ENCODE measurements at places on chromosomes 7 and 10.

DNA sequence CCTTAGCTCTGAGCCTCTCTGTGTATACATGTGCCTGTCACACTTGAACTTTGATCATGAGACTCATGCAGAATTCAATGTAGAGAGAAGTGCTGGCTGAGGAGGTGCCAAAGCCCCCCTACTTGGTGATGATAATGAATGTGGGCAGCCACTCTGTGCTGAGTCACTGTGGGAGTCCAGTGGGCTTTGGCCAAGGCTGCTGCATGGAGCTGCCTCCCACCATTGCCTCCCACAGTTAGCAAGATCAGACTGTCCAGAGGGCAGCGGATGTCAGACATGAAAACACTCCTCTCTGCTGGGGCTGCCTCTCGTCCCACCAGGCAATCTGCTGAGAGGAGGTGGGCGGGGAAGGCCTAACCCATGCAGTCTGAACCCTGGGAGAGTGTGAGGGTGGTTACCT is 180.3 kb downstream of the SH2D4B start:
- no peak for DNase-seq

DNA sequence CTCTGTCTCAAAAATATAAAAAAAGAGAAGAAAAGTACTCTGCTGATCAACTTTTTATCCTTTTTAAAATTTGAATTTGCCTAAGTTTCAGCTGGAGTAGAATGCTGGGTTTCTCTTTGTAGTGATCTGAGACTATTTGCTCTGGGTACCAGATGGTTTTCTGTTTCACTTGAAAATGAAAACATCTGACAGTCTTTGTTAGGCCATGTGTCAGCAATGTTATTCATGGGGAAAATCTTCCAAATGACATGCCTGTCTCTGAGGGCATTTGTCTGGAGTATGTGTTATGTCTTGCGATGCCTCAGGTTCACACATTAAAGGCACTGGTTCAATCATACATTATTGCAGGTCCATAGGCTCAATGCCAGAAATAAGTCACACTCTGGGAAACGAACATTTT is 175.3 kb upstream of the TMEM229A start:
- no peak for DNase-seq

GRCh38 chr10:92506336-92506735 is 67.6 kb downstream of the IDE start:
- DNase-seq, result no peak

GRCh38 chr10:106360870-106361269 is 803.6 kb downstream of the SORCS1 start:
- DNase-seq, result no peak

DNA sequence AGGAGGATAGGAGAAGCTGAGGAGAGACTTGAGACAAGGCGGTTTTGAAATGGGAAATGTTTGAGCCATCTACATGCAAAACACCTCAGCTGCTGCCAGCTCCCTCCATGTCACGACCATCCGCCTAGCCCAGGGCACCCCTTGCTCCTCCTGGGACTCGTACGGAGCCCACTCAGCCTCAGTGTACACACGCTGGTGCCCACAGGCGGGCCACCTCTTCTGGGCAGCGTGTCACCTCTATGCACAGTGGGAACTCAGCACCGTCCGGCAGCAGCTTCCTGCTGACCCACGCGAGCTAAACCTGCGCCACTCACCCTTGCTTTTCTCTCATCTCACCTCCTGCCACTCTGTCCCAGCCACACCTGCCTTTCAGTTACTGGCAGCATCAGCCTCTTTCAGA is 108.3 kb downstream of the GALNT11 start:
- DNase-seq, result no peak

DNA sequence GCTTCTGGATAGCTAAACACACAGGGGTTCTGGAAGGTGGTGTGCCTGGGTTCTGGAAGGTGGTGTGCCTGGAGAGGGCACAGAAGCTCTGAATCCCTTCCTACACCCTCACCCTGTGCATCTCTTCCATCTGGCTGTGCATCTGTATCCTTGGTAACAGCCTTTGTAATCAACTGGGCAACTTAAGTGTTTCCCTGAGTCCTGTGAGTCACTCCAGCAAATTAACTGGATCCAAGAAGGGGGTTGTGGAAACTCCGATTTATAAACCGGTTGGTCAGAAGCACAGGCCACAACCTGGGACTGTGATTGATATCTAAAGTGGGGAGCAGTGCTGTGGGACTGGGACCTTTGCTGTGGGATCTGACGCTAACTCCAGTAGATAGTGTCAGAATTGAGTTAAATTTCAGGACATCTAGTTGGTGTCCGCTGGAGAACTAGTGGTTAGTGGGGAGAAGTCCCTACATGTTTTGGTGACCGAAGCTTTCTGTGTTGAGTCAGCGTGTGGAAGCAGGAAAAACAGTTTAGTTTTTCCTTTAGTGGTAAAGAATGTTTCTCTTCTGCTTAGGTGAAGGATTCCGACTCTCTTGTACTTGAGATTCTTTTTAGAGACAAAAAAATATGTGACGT is 228.1 kb downstream of the BMPER start:
- no peak for DNase-seq

DNA sequence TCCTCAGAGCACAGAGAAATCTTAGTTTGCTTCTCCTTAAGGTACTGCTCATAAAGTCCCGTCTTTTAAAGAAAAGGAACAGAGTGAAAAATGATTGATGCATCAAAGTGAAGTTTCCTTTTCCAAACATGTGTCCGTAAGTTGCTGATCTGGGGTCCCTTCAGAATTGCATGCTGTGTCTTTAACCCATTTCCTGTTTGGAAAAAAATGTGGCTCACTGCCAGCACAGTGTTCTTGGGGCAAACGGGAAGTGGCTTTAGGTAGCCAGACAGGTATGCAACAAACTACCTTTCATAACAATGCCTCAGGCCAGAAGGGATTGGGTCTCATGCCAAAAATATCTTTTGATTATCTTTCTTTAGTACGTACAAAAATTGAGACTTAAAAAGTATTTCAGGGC is 50.9 kb downstream of the TFAM start:
- no peak for DNase-seq

- no peak for DNase-seq
Measured at GRCh38 chr7:158127241-158127640, 460.4 kb downstream of the PTPRN2 start.

DNA sequence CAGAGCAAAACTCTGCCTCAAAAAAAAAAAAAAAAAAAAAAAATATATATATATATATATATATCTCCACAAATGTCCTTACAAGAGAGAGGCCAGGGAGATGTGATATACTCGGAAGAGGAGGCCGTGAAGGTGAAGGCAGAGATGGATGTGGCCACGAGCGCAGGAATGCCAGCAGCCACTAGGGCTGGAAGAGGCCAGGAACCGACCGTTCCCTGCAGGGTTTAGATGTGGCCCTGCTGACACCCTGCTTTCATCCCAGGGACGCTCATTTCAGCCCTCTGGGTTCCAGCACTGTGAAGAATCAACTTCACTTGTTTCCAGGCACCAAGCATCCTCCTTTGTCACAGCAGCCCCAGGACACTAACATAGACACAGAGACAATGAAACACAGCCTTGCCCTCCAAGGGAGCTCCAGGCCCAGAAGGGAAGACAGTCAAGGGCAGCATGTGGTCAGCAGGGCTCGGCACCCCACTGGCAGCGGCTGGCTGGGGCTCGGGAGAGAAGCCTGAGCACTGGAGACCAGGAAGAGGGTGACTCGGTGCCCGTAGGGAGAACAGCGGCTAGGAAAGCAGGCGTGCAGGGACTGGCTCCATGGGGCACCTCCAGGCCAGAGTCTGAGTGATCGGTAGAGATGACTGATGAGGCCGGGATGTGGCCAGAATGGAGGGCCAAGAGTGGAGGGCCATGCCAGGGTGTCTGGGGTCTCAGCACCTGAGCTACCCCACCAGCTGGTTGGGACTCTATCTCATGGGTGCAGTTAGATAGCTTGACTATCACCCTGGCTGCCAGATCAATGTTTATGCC is 7.6 kb downstream of the WDR86 start:
- DNase-seq, result no peak

- no peak for DNase-seq
Measured at GRCh38 chr7:149196705-149197171, 1.4 kb downstream of the ZNF282 start.

GRCh38 chr10:70903262-70903921 is 15.0 kb upstream of the PCBD1 start:
- no peak for DNase-seq

DNA sequence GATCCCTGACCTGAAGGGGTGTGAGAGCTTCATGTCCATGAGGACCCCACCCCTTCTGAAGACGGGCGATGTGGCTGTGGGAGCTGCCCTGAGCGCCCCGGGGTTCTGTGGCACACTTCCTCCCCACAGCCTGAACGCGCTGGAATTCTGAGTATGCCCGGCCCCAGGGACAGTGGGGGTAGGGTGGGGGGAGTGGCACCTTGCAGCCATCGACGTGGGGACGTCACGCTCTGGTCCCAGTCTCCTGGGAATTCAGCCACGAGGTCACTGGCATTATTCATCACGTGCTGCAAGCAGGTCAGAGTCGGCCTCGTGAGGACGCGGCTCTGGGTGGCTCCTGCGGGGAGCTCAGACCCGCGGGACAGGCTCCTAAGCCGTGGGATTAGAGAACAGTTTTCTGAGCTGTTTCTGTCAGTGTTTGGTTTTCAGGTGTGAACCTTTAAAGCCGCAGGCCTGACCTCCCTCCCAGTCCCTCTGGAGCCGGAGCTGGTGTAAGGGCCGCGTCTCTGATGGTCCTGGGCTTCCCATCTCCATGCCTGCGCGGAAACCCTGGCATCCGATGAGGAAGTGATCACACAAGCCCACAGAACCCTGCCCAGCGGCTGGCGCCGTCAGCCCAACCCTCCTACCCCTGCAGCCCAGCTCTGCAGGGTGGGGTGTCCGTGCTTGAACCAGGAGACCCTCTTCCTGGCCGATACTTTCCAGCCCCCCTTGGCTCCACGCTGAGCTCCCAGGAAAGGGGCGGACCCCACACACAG is 16.1 kb downstream of the GPR146 start:
- no peak for DNase-seq

DNA sequence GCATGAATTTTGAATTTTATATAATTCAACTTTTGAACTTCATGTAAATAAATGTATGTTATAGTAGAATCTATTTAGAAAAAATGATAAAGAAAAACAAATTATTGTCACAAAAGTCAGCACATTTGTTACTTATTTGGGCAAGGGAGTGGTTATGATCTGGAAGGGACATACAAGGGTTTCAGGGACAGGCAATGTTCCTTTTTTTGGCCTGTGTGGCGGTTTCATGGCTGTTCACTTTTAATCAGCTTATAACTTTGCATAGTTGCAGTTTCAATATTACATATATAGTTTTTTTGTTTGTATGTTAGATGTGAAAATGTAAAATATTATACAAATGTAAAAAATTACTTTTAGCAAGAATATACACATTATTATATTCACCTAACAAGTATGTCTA is 256.2 kb downstream of the PCLO start:
- DNase-seq, result no peak

GRCh38 chr10:87928996-87929395 is 65.6 kb downstream of the PTEN start:
- no peak for DNase-seq

DNA sequence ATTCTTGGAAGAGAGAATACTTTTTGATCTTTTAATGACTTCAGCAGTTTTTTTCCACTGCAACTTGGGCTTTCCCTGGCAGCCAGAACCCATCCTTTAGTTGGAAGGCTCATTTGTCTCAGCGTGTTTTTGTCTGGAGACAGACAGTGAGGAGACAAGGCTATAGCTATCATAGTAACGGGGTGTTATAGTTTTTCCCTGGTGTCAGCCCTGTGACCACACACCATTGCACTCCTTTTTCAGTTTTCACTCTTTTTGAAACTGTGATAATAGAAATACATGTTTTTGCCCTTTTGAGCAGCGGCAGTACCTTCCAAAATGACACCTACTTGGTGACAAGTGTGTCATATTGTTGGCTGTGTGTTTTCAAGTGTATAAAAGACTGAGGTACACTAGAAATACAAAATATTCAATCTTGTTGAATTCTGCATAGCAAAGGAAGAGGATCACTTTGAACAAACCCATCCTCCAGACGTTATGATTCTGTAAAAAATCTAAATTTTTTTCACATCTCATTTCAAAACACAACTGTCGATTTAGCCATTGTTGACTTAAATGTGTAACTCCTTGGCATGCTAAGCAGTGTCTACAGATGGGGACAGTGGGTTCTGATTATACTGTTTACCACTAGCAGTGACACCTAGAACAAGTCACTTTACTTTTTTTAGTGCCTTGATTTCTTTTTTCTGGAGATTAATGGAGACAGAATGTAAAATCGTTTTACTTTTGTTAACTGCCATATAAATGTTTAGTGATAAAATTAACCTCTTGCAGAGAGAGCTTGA is 130.1 kb downstream of the EXOC4 start:
- DNase-seq, result no peak

- DNase-seq, result no peak
Measured at GRCh38 chr7:76211216-76211615, 9.5 kb downstream of the SRRM3 start.

DNA sequence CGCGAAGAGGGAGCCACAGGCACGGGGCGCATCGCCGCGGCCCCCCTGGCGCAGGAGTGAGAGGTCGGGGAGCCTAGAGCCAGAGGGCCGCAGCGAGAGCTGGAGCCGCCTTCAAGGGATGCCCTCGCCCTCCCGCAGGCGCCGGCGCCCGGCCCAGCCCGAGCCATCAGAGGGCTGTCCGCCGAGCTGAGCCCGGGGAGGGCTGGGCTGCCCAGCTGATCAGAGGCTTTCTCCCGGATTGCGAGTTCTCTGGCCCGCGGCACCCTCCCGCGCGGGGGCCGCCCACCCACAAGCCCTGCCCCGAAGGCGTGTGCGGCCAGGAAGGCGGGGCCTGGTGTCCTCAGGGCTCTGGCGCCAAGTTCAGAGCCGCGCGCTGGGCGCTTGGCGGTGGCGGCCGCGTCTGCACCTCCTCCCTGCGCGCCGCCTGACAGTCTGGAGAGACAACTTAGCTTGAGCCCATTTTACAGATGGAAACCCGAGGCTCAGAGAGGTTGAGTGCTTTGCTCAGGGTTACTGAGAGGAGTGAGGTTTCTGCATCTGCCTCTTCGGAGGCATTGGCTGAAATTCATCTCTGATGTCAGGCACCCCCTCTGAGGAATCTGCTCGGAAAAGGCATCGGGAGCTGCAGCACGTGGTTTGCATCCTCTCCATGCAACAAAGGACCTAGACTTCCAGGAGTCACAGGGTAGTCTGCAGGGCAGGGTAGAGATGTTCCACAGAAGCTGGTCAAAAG is 3.8 kb upstream of the ANTXRL start:
- peak; percentile 53 for DNase-seq

DNA sequence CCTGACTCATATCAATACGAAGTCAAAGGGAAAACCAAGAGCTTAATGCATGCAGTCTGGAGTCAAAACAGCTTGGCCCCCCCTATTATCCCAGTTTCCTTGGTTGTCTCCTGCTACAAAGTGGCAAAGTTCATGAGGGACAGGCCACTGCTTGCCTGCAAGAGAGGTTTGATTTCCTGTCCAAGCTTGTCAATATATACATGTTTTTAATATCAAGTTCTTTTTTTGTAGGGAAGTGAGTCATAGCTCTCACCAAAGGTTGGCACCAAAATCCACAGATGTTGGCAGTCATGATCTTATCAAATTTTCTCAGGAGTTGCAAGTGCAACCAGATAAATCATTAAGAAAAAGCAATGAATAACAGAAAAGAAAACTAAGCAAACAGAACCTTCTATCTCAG is 176.8 kb downstream of the COBL start:
- DNase-seq, result no peak

Data from stimulated activated CD4-positive, alpha-beta T cell treated with anti-CD3 and anti-CD28 coated beads, Interleukin-15, amount 100 ng/mL, for 1 hour (primary cell).